ENCODE measurements at places on chromosomes 11 and 22.

- no peak for DNase-seq
These were observed 50.8 kb downstream of the BRD1 start for GRCh38 chr22:49776891-49777290.

DNA sequence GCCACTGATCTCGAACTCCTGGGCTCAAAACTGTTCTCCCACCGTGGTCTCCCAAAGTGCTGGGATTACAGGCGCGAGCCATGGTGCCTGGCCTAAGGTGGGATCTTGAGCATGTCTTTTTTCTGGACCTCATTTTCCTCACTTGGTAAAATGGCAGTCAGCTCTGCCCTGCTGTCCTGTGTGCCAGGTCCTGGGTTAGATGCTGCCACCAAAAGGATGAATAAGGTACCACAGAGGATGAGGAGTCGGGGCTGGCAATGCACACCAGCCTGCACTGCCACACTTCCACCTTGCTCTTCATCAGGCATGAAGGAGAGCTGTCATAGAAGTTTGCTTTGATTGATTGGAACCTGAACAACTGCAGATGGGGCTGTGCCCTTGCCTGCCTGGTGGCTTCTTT, 32.3 kb downstream of the ACO2 start:
- DNase-seq = no peak

DNA sequence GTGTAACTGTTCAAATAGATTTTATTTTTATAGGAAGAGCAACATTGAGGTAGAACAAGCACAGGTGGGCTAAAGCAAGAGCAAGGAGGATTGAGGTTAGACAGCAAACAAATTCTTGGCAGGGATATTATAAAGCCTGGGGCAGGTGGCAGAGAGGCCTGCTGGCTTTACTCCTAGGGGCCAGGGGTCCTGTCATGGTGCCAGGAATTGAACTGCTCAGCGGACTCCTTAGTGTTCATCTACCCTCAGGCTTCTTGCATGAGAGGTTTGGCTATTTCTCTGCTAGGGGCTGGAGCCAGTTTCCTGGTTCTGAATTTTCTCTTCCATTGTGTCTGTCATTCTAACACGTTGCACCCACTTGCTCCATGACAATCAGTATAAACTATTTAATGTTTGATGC, 217.2 kb upstream of the NCAM1 start:
- DNase-seq = no peak

- no peak for DNase-seq
These were observed 5.9 kb downstream of the PTGDR2 start for GRCh38 chr11:60849641-60850520.

DNA sequence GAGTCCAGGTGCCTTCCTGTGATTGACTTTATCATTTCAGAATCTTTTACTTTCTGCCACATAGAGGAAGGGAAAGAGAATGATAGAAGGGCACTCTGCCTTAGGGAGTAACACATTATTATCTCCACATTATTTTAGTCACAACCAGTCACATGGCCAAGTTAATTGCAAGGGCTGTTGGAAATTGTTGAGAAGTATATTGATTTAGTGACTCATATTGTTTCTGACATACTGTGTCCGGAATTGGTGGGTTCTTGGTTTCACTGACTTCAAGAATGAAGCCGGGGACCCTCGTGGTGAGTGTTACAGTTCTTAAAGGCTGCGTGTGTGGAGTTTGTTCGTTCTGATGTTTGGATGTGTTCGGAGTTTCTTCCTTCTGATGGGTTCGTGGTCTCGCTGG, 8.7 kb downstream of the OR51B4 start:
- no peak for DNase-seq

- peak; percentile 35 for DNase-seq
These were observed 7.4 kb downstream of the HIRA start for GRCh38 chr22:19424186-19424500.

GRCh38 chr11:3380706-3381545, 2.0 kb upstream of the ZNF195 start:
- DNase-seq = no peak

GRCh38 chr22:27240298-27241075, 561.1 kb downstream of the MN1 start:
- no peak for DNase-seq

DNA sequence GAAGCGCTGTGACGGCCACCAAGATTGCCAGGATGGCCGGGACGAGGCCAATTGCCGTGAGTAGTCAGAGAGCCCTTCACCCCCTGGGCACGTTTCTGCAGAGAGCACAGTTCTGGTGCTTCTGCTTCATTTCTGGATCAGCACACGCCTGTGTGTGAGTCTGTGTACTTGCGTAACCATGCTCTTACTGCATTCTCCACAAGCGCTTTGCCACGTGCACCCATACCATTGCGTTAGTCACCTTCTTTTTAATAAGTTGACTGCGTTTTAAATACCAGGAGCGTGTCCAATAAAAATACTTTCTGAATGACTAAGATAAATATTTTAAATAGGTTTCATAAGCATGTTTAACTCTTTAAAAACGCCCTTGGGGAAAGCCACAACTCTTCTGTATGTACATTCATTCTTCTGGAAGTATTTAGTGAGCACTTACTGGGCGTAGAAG, 143.0 kb upstream of the SORL1-AS1 start:
- no peak for DNase-seq

- no peak for DNase-seq
These were observed 549.3 kb downstream of the METTL15 start for GRCh38 chr11:28657378-28658030.

- DNase-seq = no peak
These were observed 805.5 kb downstream of the BRD1 start for GRCh38 chr22:49021926-49022815.

DNA sequence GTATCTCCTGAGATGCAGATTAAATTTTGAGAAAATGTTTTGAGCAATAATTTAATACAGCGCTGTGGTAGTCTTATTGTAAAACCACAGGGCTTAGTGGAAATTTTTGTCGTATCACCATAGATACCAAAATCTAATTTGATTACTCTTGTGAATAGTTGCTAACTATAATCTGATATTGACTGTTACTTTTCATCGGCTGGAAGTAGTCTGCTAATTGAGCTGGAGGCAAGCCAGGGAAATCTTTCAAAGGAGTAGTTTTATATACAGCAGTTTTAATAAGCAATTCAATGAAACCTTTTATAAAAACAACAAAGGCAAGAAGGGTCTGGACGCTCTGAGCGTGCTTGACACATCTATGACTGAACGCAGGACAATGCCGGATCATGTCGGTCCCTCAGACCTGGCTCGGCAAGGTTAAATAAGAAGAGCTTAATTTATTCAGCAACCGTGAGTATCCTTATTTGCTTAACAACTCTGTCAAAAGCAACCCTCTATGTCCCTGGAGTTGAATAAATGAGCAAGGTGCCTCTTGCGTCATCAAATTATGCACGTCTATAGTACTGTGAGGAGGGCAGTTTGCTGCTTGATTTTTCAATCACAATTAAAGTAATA, 121.2 kb downstream of the NCAM1 start:
- no peak for DNase-seq

Data from CD14-positive monocyte (primary cell).